Effector memory CD8-positive, alpha-beta T cell (primary cell): ENCODE measurements at places on chromosomes 16 and 17.
A peak's percentile ranks its signal among the peaks of the same experiment; 100 is the strongest.

DNA sequence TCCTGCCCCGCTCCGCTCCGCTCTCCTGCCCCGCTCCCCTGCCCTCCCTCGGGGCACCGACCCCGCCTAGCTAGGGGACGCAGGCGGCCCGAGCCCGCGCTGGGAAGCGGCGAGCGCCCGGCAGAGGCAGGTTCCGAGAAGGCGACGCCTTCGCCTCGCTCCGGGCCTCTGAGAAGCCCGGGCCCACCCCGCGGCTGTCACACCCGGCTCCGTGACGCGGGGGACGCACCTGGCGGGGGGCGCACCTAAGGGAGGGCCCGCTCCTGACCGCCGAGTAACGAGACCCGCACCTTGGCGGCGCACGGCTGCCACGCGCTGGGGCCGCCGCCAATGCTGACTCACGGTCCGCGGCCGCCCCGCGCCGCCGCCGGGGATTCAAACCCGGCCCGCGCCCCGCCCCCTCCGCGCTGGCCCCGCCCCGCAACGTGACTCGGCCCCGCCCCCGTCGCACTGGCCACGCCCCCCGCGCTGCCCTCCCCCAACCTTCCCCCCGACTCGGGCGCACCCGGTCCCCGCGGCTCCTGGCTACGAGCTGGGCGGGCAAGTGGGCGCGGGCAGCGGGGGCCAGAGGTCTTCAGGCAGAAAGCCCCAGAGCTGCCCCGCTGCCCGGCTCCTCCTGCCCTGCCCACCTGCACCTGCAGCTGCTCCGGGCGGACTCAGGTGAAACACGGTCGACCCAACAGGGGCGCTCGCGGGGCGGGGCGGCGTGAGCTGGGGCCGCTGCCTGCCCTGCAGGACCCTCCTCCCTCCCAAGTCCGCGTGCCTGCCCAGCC, 27.8 kb downstream of the GNPTG start:
- DNase-seq = peak; percentile 51

DNA sequence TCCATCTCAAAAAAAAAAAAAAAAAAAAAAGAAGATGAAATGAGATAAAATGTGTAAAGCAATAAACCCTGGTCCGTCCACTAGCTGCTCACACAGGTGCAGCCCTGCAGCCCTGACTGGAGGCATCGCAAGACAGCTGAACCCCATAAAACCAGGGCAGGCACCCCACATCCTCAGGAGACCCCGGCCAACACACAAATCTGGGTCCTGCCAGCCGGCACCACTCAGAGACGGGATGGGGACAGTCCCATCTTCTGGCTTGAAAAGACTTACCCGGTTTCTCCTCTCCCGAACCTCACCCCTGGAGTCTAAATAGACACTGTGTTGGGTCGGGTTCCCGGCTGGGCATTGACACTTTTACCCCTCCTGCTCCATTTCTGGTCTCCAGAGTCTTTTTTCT, 52.7 kb upstream of the TNRC6C start:
- DNase-seq = no peak

DNA sequence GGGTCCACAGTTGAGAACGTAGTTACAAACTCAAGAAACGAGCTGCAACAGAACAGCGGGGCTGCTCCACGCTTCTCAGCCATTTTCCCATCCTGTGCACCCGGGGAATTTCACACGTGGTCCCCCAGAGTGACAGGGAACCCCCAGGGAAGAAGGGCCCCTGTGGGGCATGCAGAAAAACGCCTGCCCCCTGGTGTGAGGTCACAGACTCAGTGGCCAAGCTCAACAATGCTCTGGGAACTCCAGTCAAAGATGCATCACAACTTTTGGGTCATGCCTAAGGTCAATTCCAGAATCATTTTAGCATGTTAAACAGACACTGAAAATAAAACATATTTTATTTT, 115.4 kb downstream of the ZNF778 start:
- DNase-seq = no peak

GRCh38 chr16:54928411-54929089, 2.1 kb upstream of the IRX5 start:
- DNase-seq = no peak

DNA sequence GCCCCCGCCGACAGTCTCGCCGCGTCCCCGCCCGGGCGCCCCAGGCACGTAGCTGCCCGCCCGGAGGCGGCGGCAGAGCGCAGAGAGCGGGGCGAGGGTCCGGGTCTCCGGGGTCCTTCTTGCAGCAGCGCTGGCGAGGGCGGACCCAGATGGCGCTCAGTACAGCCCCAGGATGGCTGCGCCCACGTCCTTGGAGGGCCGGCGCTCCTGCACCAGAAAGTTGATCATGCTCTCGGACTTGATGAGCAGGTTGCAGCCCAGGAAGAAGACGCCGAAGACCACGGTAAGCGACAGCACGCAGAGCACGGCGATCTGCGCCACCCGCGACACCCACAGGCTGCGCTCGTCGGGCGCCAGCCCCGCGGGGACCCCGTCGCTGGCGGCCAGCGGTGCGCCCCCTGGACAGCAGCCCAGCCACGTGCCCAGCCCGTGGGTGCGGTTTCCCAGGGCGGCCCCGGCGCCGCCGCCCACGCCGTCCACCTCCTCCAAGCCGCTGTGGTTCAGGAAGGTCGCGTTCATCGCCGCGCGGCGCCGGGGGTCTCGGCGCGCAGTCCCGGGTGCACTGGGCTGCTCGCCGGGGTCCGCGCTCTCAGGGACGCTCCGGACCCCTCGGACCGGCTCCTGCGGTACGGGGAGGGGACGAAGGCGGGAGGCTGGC, 435 bp downstream of the RPRML start:
- DNase-seq = no peak

DNA sequence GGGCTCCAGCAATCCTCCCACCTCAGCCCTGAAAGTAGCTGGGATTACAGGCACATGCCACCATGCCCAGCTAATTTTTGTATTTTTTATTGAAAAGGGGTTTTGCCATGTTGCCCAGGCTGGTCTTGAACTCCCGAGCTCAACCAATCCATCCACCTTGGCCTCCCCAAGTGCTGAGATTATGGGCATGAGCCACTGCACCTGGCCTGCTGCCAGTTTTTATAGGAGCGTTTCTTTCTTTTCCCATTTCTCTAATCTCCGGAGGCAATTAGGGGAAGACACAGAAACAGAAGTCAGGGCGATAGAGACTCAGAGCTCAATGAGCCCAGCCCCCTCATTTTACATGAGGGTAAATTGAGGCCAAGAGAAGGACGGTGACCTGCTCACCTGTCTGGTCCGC, 10.4 kb downstream of the MGAT5B start:
- no peak for DNase-seq
